WTC11 (cell line): ENCODE measurements at places on chromosomes 3 and 15. TPM values are rescaled to one million over a fixed set of nuclear protein-coding genes. Genes with fewer than 3 reads are reported as not detected.
A peak's percentile ranks its signal among the peaks of the same experiment; 100 is the strongest.

The PARP15 gene
- 0.15 to 0.39 TPM (median 0.37 TPM) in 3 replicates for total RNA-seq

- H3K27ac ChIP-seq, result no peak overlapping the region
- peaks cover 10% of the 10 kb centered on the region for H3K27me3 ChIP-seq
- H3K4me3 ChIP-seq, result no peak overlapping the region
- no peaks in the 10 kb centered on the region for H3K4me1 ChIP-seq
Measured at GRCh38 chr15:72790302-72790910, 6.8 kb upstream of the ADPGK start.

The GREM1 gene
- total RNA-seq, result 0.59 to 1.4 TPM (median 0.71 TPM) in 3 replicates

- no peak overlapping the region for H3K27ac ChIP-seq
- no peaks in the 10 kb centered on the region for H3K36me3 ChIP-seq
- H3K4me1 ChIP-seq, result peaks cover 9% of the 10 kb centered on the region
- no peak for DNase-seq
- peaks cover 8% of the 10 kb centered on the region; the same call in 1 of the 2 replicates for H3K27me3 ChIP-seq
Measured at GRCh38 chr3:72047221-72047871, 262.4 kb upstream of the PROK2 start.

GRCh38 chr3:42690766-42691680, 5.7 kb downstream of the KLHL40 start:
- DNase-seq, result no peak
- no peak overlapping the region for H3K27ac ChIP-seq
- no peaks in the 10 kb centered on the region for H3K36me3 ChIP-seq

- DNase-seq, result peak; percentile 56
- H3K27ac ChIP-seq, result peak overlapping the region; percentile 87
- H3K27me3 ChIP-seq, result peaks cover 13% of the 10 kb centered on the region
- no peaks in the 10 kb centered on the region for H3K36me3 ChIP-seq
- H3K4me3 ChIP-seq, result no peak overlapping the region
- peaks cover 85% of the 10 kb centered on the region for H3K4me1 ChIP-seq
Measured at GRCh38 chr3:129599607-129600006, 6.9 kb downstream of the PLXND1 start.

GRCh38 chr3:143166376-143166775, 46.8 kb downstream of the CHST2 start:
- peaks cover 14% of the 10 kb centered on the region for H3K4me1 ChIP-seq
- DNase-seq, result no peak
- no peaks in the 10 kb centered on the region for H3K27me3 ChIP-seq
- H3K27ac ChIP-seq, result no peak overlapping the region
